Stimulated activated memory B cell treated with anti-CD40 and anti-IgM and Interleukin-4, amounts not matched to agents 10 μg/mL and 1 μg/mL and 100 μg/mL, for 72 hours (primary cell): ENCODE measurements at places on chromosomes 3 and 15.

GRCh38 chr3:5056111-5056391 lies 66.0 kb upstream of the ARL8B start:
- ATAC-seq: no peak

DNA sequence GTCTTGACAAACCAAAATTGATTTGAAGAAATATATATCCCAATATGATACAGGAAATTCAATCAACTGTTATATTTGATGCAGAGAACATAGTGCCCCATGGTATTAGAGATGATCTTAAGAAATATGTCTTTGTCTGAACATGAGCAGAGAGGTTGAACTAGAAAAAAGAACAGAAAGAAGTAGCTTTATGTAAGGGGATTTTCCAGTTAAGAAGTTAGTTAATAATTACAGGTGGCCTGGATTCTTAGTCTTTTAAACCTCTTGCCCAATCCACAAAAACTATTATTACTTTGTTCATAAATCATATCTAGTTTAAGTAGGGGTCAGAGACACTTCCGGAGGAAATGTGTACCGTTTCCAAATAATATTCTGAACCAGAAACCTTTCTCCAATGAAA lies 1186.7 kb upstream of the EPHA6 start:
- ATAC-seq: no peak

GRCh38 chr15:51752888-51753287 lies 1.5 kb downstream of the TMOD2 start:
- no peak for ATAC-seq

DNA sequence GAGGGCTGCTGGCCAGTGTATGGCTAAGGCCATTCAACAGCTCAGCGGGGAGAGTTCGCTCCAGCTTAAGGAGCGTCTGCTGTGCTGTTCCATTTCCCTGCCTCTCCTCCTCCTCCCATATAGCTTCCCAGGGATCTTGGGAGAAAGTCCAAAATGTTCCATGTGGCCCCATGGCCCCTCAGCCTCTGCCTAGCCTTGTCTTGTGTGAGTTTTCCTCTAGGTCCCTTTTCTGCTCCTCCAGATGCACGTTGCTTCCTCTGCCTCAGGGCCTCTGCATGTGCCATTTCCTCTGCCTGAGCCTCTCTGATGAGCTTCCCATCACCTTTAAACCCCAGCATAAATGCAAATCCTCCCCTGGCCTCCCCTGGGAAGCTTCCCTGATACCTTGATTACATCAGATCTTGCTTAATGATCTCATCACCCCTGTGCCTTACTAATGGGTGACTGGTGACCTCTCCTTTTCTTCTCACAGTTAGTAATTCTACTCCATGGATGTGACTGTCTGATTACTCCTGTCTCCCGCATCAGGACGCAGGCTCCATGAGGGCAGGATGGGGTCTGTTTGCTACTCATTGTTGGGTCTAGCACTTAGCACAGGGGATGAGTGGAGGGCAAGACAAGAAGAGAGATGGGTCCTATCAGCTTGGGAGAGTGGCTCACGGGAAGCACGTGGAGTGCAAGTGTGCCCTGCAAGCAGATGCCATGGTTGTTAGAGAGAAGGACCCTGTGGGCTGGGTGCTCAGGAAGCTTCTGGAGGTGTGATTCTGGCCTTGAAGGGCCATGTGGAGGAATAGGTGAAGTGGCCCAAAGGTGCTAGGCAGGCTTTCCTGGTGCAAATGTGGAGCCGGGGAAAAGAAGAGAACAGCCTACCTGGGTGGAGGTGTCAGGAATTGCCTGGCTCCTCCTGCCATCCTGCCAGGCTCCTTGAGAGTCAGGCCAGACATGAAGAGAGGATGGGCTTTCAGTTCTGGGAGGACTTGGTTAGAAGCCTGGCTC lies 23.8 kb downstream of the ITGA11 start:
- no peak for ATAC-seq

- ATAC-seq: no peak
Observed at GRCh38 chr3:37620071-37620635, 241.5 kb upstream of the CTDSPL start.

DNA sequence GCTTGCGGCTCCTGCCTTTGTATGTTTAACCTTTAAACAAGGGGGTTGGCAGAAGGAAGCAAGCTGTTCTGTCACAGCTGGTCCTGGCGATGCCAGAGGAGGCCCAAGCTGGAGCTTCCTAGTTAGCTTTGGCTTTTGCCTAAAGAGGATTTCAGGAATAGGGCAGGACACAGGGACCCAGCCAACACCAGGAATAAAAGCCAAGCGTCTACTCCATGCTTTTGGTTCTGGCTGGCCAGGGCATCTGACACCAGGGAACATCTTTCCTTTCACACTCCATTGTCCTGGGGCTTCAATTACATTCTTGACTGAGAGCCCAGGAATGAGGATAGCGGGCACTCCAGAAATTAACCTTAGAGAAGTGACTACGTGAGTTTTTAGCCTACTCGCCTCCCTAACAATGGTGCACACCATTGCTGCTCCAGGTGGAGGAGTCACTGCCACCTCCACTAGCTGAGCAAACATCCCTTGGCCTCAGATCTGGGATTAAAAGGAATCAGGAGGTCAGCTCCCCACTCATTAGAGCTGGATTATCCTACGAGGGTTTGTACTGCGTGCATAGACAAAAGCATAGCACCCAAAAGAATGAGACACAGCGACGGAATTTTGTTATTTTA lies 38.2 kb downstream of the TPM1 start:
- ATAC-seq: no peak

DNA sequence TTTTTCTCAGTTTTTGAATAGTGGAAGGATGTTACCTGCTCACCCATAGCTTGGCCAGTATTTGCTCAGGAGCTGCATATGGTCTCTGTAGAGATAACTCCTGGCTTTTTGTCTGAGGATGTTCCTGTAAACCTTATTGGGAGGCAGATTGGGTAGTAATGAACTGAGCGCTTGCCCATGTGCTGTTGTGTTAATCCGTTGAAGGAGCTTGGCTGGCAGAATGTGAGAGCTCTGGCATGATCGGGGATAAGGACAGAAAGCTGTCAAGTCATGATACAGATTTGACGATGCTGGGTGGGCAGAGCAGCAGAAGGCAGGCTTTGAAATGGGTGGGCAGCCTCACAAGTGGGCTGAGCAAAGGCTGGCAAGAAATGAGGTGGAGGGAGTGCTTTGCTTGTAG lies 27.4 kb downstream of the SH3GL3 start:
- ATAC-seq: no peak

DNA sequence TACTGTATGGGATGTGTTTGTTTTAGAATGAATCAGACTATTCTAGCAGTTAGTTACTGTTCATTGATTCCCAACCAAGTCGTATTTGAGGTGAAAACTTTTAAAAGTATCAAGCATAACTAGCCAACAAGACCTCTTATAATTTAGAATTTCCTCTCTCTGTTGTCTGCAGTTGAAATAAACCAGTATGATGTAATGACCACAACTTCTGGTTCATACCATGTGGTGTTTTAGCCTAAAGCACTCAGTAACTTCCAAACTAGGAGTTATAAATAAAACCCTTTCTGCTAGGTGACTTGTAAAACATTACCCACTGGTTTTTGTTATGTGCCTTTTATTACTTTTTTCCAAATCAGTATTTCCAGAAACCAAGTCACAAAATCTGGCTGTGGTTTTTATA lies 19.8 kb upstream of the P2RY12 start:
- ATAC-seq: no peak

GRCh38 chr15:59300618-59301139 lies 72.0 kb downstream of the MYO1E start:
- no peak for ATAC-seq

GRCh38 chr15:88908123-88908522 lies 5.1 kb downstream of the MFGE8 start:
- ATAC-seq: no peak

DNA sequence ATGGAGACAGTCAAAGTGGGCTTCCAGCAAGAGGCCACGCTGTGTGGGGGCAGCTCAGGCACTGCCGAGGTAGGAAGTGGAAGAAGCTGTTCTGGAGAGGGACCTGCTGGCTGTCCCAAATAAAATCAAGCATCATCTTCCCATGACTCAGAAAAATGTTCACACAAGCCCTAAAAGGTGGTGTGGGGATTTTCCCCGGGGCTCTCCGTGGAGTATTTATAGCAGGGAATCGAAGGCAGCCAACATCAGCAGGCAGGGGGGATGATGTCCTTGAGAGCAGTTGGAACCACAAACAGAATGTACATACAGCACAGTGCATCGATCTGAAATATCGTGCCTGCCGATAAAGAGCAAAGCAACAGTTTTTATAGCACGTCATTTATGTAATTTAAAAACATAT lies 27.6 kb downstream of the PRR23E start:
- ATAC-seq: no peak

DNA sequence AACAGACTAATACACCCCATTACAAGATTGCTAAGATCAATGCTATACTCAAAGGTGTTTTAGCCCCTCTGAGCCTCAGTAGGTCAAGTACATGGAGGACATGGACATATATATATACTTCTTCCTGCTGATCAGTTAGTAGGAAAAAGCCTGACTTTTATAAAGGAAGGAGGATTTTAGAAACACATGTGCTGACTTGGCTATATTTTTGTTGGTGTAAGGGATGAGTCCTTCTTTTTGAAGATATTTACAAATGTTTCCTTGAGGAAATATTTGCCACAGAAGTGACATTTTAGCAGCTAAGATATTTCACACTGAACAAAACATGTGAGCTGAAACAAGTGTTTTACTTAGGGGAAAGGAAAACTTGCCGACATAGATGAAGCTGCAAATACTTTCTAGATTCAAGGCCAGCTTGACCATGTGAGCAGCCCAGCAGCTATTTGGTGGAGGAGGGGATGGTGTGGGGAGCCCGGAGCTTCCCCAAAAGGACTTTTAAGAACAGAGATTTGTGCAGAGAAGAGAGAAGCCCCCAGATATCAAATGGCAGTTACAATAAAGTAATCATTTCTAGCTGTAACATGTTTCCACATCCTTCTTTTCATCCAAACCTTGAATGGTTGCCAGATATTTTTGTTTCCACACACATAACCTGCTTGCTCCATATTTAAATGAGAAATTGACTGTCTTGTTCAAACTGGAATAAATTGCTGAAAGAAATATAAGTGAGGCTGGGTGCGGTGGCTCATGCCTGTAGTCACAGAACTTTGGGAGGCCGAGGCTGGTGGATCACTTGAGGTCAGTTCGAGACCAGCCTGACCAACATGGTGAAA lies 111.7 kb upstream of the NR2F2 start:
- ATAC-seq: no peak

DNA sequence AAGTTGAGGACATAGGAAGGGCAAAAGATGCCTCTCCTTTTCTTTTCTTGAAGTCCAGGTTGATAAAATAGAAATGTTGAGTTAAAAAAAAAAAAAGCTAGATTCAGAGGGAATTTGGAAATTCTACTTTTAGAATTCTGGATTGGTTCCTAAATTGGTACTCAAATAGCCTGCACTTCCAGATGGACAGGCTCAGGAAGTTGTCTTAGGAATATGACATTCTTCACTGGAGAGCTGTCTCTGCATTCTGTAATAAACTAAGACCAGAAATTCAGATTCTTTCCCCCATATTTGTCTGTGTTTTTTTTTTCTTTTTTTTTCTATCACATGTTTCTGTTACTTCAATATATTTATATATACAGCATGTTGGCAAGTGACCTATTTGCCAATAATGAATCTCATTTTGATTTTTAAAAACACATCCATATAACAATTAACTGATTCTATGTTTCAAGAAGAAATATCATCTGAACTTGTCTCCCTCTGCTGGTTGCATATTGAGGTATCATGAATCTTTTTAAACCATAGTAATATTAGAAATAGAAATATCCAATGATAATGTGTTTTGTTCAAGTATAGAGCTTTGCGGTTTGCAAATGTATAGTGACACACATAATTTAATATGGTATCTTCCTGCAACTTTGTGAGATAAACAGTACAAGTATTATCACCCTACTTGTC lies 8.5 kb upstream of the LSAMP start:
- ATAC-seq: no peak

DNA sequence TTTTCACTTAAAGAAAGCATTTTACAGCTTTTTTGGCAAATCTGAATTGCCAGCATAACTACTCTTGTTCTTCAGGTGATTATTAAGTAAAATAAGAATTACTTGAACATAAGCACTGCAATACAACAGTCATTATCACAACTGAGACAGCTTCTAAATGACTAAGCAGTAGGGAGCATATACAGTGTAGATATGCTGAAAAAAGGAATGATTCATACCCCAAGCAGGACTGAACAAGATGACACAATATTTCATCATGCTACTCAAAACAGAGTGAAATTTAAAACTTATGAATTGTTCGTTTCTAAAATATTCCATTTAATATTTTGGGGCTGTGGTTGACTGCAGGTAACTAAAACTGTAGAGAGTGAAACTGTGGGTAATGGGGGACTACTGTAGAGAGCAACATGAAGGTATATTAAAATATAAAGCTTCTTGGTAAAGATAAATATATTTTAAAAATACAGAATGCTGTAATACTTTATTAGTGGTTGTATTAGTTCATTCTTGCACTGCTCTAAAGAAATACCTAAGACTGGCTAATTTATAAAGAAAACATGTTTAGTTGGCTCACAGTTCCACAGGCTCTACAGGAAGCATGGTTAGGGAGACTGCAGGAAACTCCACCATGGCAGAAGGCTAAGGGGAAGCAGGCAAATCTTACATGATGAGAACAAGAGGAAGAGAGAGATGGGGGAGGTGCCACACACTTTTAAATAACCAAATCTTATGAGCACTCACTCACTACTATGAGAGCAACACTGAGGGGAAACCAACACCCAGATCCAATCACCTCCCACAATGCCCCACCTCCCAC lies 84.8 kb downstream of the DCLK3 start:
- no peak for ATAC-seq

DNA sequence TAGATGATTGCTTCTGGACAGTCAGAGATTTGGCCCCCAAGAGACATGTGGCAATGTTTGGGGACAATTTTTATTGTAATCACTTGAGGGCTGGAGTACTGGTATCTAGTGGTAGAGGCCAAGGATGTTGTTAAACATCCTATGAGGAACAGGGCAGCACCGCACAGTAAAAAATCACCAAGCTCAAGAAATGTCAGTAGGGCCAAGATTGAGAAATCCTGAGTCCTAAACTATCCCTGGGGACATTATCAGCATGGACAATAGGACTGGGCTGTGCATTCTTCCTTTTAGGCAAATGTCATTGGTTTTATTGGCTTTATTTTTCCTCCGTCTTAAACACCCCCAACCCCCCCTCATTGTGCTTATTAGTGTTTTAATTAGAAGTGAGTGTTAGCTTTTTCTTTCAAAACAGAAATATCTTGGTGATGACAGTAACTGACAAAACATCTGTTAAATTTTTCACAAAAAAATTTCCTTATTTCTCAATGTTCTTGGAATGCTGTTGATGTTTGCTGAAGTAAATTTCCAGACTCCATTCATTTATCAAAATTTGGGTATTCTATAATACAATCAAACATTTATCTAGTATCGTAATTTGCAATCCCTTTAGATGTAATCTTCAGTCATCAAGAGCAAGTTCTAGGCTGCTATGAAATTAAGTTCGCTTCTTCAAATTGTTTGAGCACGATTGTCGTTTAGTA lies 944.4 kb downstream of the VGLL3 start:
- ATAC-seq: no peak
